Activated CD4-positive, alpha-beta T cell treated with anti-CD3 and anti-CD28 coated beads, Interleukin-2, amount 10 ng/mL, durations not matched to agents 7 days and 5 days (primary cell): ENCODE measurements at places on chromosomes 13 and 19. TPM values are rescaled to one million over a fixed set of nuclear protein-coding genes. Genes with fewer than 3 reads are reported as not detected.

ABHD13 gene
- total RNA-seq, result 9.9 TPM

SYNGR4 gene
- not detected for total RNA-seq

PRR19 gene
- total RNA-seq, result 0.62 TPM

WTIP gene
- total RNA-seq, result 1.0 TPM

CDC16 gene
- 85.4 TPM for total RNA-seq

SYT3 gene
- not detected for total RNA-seq

DNA sequence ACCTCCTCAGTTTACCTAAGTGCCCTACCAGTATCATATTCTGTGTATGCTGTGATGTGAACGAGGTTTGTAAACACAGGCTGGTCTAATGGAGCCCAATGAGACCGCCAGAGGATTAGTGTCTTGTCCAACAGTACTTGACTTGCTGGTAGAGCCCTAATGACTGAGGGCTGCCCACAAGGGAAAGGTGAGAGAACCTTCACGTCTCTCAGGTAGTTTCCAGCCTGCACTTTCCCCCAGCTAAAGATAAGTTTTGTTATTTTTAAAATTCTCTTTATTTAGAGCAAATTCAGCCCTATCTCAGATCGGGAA, 498 bp upstream of the RBM26 start:
- peak overlapping the region; percentile 93 for H3K4me3 ChIP-seq
- peaks cover 29% of the 10 kb centered on the region for H3K4me1 ChIP-seq
- H3K36me3 ChIP-seq, result peaks cover 15% of the 10 kb centered on the region
- no peak for DNase-seq
- peak overlapping the region; percentile 97 for H3K27ac ChIP-seq

DNA sequence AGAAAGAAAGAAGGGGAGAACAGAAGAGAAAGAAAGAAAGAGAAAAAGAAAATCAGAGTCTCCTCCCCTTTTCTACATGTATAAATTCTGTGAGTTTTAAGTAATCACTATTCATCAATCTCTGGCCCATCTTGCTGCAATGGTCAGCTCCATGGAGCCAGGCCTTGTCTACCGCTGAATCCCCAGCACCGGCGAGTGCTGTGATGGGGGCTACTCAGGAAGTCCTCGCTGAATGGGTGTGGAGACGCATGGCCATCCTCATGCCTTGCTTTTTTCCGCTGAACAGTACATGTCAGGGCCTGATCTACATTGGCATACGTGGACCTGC, 29.9 kb downstream of the GPR42 start:
- DNase-seq, result no peak
- no peak overlapping the region for H3K27ac ChIP-seq
- peaks cover 5% of the 10 kb centered on the region for H3K4me1 ChIP-seq
- no peaks in the 10 kb centered on the region for H3K36me3 ChIP-seq

- no peak overlapping the region for H3K4me3 ChIP-seq
- H3K27ac ChIP-seq, result no peak overlapping the region
- H3K36me3 ChIP-seq, result no peaks in the 10 kb centered on the region
- no peak for DNase-seq
Measured at GRCh38 chr19:42332059-42332458, 6.6 kb downstream of the MEGF8 start.

DNA sequence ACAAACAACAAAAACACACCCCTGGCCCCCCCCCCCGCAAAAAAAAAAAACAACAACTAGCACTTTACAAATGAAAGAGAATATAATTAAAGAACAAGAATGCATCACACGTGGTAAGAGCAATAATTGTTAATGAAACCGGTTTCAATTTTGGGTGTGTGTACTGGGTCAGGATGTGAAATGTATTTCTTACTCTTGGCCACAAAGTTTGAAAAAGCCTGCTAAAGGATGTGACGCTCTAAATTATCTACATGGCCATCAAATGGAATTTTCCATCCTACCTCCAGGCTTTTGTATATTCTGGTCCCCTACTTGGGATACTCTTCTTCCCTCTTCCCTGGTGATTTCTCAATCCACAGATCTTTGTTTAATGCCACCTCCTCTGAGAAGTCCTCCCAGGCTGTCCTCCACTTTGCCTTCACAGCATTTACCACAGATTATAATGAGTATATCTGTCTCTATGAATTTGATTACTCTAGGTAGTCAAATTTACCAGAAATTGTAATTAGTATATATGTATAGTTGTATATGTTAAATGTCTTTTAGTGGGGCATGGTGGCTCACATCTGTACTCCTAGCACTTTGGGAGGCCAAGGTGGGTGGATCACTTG, 2.1 kb downstream of the SARS2 start:
- peaks cover 34% of the 10 kb centered on the region for H3K4me1 ChIP-seq
- peaks cover 27% of the 10 kb centered on the region for H3K36me3 ChIP-seq
- no peaks in the 10 kb centered on the region for H3K27me3 ChIP-seq
- peak overlapping the region; percentile 93 for H3K27ac ChIP-seq
- H3K4me3 ChIP-seq, result peak overlapping the region; percentile 18
- no peak for DNase-seq

DNA sequence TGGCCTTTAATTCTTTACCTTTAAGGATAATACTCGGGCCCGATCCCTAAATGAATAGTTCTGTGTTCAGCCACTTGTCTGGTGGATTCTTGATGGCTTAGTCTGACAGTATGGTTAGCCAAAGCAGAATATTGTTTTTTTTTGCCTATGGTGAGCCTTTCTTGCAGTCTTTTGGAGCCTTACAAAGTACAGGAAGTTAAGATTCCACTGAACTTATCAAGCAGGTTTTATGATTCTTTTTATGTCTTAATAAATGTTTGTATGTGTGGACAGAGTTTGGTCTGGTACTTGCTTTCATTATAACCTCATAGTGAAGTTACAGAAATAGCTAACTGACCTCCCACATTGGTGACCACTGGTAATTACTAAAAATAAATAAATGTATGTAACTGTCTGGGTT, 17.1 kb downstream of the PCCA start:
- no peak overlapping the region for H3K4me3 ChIP-seq
- peaks cover 3% of the 10 kb centered on the region for H3K4me1 ChIP-seq
- peaks cover 7% of the 10 kb centered on the region for H3K36me3 ChIP-seq
- no peak overlapping the region for H3K27ac ChIP-seq

DNA sequence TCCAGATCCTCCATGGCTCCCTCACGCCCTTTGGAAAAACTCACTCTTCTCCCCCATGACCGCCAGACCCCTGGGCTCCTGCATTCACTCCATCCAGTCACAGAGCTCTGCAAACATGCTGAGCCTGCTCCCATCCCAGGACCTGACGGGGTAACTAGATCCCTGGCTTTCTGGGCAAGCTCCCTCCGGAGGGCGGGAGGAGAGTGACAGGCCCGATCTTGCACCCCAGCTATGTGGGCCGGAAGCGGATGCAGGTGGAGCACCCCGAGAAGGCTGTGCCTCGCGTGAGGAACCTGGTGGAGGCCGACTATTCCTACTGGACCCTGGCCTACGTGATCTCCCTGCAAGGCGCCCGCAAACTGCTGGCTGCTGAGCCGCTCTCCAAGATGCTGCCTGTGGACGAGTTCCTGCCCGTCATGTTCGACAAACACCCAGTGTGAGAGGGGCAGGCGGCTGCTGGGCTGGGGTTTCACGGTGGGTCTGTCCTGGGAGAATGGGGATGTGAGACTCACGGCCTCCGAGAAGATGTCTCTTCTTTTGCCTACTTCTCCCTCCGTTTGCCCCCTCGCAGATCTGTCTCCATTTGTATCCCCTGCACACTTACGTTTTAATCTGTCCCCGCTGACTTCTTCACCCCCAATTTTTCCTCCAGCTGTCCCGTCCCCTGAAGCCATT, 25.2 kb downstream of the COLGALT1 start:
- H3K4me1 ChIP-seq, result peaks cover 3% of the 10 kb centered on the region
- H3K36me3 ChIP-seq, result peaks cover 44% of the 10 kb centered on the region
- no peak for DNase-seq
- no peak overlapping the region for H3K27ac ChIP-seq
- no peaks in the 10 kb centered on the region for H3K27me3 ChIP-seq
- no peak overlapping the region for H3K4me3 ChIP-seq

- peaks cover 58% of the 10 kb centered on the region for H3K27me3 ChIP-seq
- H3K4me3 ChIP-seq, result peak overlapping the region; percentile 60
- H3K4me1 ChIP-seq, result peaks cover 56% of the 10 kb centered on the region
- H3K36me3 ChIP-seq, result peaks cover 17% of the 10 kb centered on the region
- peak; percentile 11 for DNase-seq
Measured at GRCh38 chr13:50129081-50129705, 113.9 kb downstream of the KCNRG start.

DNA sequence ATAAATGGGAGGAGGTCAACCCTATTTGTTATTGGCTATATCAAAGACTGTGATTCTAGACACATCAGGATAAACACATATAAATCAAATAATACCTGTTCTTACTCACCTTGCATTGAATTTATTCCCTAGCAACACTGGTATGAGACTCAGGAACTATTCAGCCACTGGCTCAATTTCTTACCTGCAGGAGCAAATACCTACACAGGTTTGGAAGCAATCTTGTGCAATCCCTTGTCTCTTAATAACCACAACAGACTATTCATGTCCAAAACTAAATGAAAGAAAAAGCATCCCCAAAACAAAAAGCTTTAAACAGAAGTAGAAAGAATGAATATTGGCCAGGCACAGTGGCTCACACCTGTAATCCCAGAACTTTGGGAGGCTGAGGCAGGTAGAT, 55.5 kb downstream of the TBC1D4 start:
- peaks cover 12% of the 10 kb centered on the region for H3K27me3 ChIP-seq
- no peaks in the 10 kb centered on the region for H3K4me1 ChIP-seq
- H3K4me3 ChIP-seq, result no peak overlapping the region
- H3K27ac ChIP-seq, result no peak overlapping the region

DNA sequence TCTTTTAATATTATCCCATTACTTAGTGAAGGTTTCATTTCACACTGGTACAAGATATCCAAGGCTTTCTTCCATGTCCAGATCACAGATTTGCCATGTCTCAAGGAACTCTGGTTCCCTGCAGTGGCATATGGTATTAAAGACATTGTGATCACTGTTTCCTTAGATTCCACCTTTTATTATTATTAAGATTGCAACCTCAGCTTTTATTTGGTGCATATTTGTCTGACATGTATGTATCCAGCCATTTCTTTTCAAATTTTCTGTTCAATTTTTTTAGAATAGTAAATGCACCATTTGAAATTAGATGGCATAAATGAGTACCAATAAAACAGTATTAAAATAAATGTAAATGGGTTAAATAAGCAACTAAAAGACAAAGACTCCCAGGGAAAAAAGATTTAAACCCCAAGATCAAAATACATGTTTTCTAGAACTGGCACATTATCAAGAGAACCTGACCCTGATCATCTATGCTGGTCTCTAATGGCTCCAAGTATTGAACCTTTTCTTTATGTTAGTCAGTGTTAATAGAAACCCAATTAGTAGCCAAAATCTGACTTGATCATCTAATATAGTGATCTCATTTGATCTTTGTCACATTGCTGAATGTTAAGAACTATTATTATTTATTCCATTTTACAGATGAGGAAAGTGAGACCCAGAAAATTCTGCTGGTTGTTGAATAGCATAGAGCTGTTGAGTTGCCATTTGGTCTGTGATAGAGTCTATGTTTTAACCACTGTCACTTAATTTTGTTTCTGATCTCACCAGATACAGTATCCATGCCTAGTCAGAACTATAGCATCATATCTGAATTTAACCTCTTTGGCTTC, at the start of gene OR10H4:
Gene OR10H4 (plus strand): TSS at position 786 of the 836 bp plus-strand sequence. CDS start 0 bp downstream, at position 786.
- no peaks in the 10 kb centered on the region for H3K4me1 ChIP-seq
- peaks cover 34% of the 10 kb centered on the region for H3K27me3 ChIP-seq
- H3K27ac ChIP-seq, result no peak within 1 kb of the TSS
- no peak for DNase-seq
- H3K4me3 ChIP-seq, result no peak within 1 kb of the TSS

DNA sequence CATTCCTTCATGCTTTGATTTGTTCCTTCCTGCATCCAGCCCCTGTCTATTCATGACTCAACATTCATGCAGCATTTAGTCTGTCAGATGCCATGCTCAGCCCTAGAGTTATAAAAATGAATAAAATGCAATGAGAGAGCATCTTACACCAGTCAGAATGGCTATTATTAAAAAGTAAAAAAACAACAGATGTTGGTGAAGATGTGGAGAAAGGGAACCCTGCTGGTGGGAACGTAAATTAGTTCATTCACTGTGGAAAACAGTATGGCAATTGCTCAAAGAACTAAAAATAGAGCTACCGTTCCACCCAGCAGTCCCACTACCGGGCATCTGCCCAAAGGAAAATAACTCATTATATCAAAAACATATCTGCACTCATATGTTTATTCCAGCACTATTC, 70.0 kb upstream of the GTF3A start:
- no peaks in the 10 kb centered on the region for H3K36me3 ChIP-seq
- no peak overlapping the region for H3K27ac ChIP-seq
- peaks cover 10% of the 10 kb centered on the region for H3K4me1 ChIP-seq
- peaks cover 2% of the 10 kb centered on the region for H3K27me3 ChIP-seq

GRCh38 chr13:97724450-97724849, 229.0 kb upstream of the IPO5 start:
- no peak overlapping the region for H3K27ac ChIP-seq
- no peaks in the 10 kb centered on the region for H3K4me1 ChIP-seq
- peaks cover 2% of the 10 kb centered on the region for H3K27me3 ChIP-seq
- H3K36me3 ChIP-seq, result no peaks in the 10 kb centered on the region
- DNase-seq, result no peak

DNA sequence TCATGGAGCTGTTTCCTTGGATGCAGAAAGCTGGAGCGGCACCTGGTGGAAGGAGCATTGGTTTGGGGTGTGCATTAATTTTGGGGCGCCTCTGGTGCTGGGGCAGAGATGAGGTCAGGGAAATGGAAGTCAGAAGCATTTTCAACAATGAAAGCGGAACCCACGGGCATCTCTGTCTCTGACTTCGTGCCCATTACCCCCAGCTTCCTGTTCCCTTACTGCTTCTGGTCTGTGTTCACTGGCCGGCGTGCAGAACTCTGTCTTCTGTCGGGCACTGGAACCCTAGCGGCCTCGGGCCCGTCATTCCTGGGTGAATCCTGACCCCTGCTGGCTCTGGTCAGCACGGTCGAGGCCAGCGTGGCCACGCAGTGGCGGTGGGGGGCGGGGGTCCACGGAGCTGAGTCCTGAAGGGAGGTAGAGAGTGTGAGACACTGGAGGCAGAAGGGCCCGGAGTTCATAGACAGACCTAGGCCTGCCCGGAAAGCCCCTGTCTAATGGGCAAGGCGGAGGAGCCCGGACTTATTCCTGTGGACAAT, 7.9 kb upstream of the LINGO3 start:
- no peak overlapping the region for H3K4me3 ChIP-seq
- H3K4me1 ChIP-seq, result peaks cover 4% of the 10 kb centered on the region
- no peak overlapping the region for H3K27ac ChIP-seq
- peaks cover 25% of the 10 kb centered on the region for H3K27me3 ChIP-seq
- DNase-seq, result peak; percentile 28
